Activated CD4-positive, alpha-beta T cell treated with anti-CD3 and anti-CD28 coated beads, Interleukin-2, amount 50 U/mL, for 1 hour (primary cell): ENCODE measurements at places on chromosomes 1 and 21.

GRCh38 chr1:159913451-159914192, 11.7 kb downstream of the TAGLN2 start:
- no peak for DNase-seq

- no peak for DNase-seq
Measured at GRCh38 chr1:15424981-15425380, 13.3 kb upstream of the CTRC start.

GRCh38 chr1:29352719-29353420, 116.5 kb downstream of the PTPRU start:
- DNase-seq, result no peak

DNA sequence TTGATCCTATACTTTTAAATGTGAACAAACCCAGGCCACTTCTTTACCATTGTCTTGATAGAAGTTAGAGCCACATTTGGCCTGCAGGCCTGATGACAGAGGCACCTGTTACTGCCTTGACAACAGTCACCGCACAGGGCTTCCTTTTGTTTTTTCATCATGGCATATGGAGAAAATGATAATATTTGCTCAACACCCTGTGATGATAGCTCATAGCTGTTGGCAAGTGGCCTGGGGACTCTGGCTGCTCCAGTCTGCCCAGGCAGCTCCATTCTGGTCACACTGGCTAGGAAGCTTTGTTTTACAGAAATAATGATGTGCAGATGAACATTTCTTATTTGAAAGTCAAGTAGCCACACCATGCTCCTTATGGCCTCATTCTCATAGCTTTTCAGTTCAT, 89.6 kb upstream of the GPR88 start:
- DNase-seq, result no peak

GRCh38 chr1:202656057-202656456, 54.2 kb downstream of the SYT2 start:
- no peak for DNase-seq

GRCh38 chr1:110877364-110877763, 4.4 kb downstream of the CD53 start:
- no peak for DNase-seq

GRCh38 chr1:183048087-183049085, 25.2 kb downstream of the LAMC1 start:
- DNase-seq, result no peak

GRCh38 chr1:112359961-112360767, 35.9 kb upstream of the CTTNBP2NL start:
- DNase-seq, result no peak

GRCh38 chr1:67664048-67664447, 21.0 kb upstream of the GADD45A start:
- DNase-seq, result no peak

DNA sequence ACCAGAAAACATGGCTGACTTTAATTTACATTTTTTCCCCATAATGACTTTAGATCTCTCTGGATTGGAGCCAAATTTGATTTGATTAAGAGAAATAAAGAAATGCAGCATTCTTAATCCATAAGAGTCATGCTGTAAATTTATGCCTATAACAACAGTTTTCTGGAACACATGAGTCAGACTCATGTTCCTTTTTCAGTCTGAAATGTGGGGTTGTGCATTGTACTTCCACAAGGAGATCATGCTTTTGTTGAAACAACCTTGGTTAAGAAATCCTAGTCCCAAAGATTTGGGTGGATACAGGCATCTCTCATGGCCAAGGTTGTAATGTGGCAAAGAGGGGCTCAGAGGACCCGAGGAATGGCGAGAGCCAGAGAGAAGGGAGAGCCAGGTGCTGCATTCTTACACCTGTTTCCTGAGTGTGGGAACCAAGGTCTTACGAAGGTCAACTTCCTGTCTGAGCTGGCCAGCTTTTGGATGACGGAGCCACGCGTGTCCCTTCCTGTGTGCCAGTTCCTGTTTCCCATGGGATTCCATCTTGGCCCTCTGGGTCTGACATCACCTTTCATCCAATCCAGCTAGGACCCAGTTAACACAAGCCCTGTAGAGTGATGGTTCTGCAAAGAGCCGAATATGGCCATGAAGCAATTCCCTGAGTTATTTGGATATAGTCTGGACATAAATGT, 23.1 kb downstream of the CLDN14 start:
- no peak for DNase-seq

DNA sequence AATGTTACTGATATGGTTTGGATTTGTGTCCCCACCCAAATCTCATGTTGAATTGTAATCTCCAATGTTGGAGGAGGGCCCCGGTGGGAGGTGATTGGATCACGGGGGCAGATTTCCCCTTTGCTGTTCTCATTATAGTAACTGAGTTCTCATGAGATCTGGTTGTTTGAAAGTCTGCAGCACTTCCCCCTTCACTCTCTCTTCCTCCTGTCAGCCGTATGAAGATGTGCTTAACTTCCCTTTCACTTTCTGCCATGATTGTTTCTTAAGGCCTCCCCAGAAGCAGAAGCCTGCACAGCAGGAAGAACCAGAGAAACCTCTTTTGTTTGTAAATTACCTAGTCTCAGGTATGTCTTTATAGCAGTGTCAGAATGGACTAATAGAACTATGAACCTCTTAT, 28.4 kb downstream of the TRIM33 start:
- DNase-seq, result no peak

DNA sequence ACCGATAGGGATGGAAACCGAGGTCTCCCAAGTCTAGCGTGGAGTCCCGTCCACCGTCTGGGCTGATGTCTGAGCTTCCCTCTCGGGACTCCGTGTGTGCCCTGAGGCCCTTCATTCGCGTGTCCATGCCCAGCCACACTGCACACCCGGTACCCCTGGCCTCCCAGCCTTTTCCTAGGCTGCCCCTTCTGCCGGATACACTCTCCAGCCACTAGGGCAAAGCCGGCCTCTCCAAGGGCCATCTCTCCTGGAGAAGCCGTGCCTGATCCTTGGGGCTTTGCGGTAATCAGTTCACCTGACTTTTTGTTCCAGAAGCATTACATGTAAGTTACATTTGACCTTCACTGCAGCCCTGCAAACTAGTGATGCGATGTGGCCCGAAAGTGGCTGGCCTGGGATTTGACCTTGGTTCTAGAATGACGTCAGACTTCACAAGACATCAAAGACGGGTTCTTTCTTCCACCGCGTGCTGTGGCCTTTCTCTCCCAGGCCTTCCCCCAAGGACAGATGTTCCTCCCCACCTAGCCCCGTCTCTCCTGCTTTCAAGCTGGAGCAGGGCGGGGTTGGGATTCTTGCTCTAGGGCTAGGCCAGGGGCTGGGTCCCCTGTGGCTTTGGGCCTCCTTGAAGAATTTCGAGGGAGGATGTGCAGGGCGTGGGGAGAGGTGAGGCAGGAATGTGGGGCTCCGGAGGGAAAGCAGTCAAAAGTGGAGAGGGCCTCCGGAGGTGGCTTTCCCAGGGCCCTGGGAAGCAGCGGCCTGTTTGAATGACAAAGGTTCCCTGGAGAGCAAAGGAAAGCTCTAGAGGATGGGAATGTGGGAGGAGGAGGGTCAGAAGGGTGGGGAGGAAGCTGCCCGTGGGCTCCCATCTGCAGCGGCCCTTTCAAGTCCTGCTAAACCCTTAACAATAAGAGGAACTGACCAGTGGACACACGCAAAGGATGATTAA, 49.7 kb upstream of the SLC2A1 start:
- no peak for DNase-seq

DNA sequence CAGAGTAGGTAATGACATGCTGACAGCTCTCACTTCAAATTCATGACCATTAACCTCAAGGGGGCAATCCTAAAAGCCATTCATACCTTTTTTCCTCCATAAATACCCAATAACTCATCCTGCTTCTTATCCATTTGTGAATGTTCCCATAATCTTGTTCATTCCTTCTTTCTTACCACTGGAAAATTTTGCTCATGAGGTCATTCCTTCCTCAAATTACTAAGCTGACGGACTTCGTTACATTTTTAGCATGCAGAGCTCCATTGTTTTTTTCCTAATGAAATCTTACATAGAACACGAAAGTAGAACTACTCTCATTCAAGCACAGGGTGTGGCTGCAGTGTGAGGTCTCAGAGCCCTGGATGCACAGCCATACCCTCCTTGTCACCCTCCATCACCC, 276.5 kb upstream of the DPYD start:
- DNase-seq, result no peak

DNA sequence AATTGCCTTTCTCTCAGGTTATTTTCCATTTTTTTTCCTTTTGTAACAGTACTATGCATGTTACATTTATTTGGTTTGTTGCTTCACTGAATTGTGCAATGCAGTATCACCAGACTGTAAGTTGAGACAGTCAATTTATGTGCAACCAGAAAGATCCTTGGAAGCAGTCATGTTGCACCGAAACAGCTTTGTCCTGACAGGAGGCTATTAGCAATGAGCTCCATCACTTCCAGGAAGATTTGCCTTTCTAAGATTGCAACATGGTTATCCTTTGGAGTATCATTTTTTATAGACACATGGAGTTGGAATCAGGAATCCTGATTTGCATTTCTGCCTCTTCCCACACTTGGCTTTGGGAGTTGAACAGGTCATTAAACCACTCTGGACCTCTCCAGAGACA, 84.5 kb upstream of the ST6GALNAC5 start:
- DNase-seq, result no peak

- DNase-seq, result no peak
Measured at GRCh38 chr1:171357179-171357578, 43.2 kb downstream of the FMO4 start.

GRCh38 chr1:37919277-37919676, 27.6 kb downstream of the INPP5B start:
- no peak for DNase-seq

GRCh38 chr1:48103495-48103894, 106.3 kb upstream of the TRABD2B start:
- no peak for DNase-seq

- DNase-seq, result no peak
Measured at GRCh38 chr1:193310564-193310963, 124.2 kb upstream of the B3GALT2 start.

DNA sequence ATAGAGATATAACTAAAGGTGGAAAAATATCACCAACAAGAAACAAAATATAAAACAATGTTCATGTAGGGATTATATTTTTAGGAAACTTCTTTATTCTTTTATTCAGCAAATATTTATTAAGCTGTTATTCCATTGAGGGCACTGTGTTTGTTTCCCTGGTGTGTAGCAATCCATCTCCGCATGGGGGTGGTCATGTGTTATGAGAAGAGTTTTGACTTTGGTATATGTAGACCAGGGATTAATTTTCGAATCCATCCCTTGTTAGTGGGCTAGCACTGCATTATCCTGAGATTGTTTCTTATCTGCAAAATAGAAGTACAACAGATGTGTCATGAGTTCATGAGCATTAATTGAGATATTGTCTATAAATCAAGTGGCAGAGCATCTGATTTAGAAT, 190.2 kb upstream of the LRRC7 start:
- DNase-seq, result no peak

GRCh38 chr21:34690041-34690792, 21.4 kb downstream of the CLIC6 start:
- DNase-seq, result no peak

DNA sequence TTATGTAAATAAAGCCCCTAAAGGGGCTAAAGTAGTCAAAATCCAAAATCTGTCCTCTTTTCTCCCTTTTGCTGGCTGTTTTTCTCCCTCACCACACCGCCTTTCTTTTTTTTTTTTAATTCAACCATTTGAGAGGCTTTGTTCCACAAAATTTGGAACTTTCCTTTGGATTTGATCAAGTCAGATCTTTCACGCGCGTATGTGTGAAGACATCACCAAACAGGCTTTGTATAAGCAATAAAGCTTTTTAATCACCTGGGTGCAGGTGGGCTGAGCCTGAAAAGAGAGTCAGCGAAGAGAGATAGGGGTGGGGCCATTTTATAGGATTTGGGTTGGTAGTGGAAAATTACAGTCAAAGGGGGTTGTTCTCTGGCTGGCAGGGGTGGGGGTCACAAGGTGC, 5.3 kb upstream of the HPDL start:
- DNase-seq, result no peak

DNA sequence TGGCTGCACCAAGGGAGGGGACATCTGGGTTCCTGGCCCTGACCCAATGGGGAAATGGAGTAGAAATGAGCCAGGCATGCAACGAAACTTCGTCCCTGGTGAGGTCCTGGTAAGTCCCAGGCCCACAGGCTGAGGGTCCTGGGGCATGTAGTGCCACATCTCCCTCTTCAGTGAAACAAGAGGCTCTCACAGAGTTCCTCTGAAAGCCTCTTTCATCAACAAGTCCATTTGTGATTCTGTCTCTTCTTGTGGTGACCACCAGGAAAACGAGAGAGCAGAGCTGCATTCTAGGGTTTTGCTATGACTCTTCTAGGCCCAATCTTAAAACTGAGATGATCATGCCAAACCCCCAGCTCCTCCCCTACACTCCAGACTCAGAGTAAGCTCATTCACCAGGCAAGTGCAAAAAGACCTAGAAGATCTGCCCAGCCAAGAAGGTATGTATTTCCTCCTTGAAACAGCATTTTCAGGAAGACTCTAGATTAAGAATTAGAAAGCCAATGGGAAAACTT, 24.3 kb upstream of the RNF220 start:
- no peak for DNase-seq

GRCh38 chr1:65209005-65209885, 61.2 kb downstream of the AK4 start:
- no peak for DNase-seq

DNA sequence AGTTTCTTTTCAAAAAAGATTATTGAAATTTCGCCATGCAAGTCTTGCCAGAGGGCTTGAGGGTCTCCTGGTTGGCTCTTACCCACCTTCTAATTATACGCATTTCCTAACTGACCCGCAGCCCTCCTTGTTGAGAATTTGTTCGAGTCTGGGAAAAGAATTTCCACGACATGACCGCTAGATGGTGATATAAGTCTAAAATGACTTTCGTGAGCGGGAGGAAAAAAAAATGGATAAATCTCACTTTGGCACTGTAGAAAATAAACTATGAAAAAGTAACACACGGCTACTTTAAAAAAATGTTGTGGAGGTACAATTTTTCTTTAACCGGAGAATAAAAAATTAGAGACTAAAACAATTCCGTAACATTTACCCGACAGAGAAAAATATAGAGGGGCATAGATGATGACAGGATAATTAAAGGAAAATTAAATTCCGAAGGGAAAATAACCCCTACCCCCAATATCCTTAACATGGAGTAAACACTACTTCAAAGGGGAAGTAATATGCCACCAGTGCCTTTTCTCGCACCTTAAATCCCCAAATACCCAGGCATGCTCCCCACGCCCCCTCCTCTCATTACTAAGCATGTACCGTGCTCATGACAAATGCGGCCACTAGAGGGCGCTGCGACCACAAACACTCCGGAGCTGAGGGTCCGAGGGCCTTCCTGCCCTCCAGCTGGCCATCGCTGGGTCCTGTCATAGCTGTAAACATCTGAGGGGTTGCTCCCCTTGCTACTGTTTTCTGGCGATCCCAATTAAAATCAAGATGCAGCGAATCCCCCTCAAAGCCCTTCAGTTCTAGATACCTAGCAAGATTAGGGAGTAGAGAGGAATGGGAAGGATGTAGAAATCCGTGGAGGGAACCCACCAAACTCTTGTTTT, 266.9 kb downstream of the ASTN1 start:
- peak; percentile 19 for DNase-seq

- DNase-seq, result no peak
Measured at GRCh38 chr1:213333121-213333520, 282.1 kb downstream of the RPS6KC1 start.

GRCh38 chr21:45525910-45526306, 16.3 kb downstream of the SLC19A1 start:
- DNase-seq, result no peak

GRCh38 chr1:2971609-2972008, 49.7 kb upstream of the ACTRT2 start:
- no peak for DNase-seq
